ENCODE measurements at places on chromosomes 7 and 10.

DNA sequence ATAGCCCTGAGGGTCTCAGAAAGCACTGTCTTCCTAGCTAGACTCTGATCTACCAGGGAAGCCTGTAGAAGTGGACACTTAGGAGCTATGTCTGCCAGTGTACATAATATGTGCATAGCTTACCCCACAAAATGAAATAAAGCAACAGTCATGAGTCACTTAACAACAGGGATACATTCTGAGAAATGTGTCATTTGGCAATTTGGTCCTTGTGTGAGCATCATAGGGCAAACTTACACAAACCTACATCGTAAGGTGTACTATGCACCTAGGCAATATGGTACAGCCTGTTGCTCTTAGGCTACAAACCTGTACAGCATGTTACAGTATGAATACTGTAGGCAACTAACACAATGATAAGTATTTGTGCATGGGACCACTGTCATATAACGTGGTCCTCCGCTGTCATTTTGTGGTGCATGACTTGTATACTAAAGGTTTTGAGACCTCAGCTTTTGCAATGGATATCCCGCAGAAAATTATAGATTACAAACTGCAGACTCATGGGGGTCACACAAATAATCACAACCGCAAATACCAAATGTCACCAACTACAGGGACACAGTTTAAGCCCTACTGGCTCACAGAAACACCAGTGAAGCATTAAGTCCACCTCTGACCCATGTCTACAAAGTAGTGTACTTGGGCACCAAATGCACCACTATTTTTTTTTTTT is 1.7 kb downstream of the URGCP start:
- DNase-seq = no peak

- DNase-seq = no peak
Observed at GRCh38 chr7:41328544-41328943, 374.3 kb downstream of the INHBA start.

GRCh38 chr10:117903854-117904253 is 142.9 kb downstream of the RAB11FIP2 start:
- DNase-seq = no peak

DNA sequence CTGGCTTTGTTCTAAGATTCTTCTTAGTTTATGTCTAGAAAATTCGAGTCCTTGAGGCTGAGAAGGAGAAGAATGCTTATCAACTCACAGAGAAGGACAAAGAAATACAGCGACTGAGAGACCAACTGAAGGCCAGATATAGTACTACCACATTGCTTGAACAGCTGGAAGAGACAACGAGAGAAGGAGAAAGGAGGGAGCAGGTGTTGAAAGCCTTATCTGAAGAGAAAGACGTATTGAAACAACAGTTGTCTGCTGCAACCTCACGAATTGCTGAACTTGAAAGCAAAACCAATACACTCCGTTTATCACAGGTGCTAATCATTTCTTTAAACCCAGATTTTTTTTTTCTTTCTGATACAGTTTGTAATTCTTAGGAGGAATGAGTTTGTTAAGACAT is 6.7 kb downstream of the CEP55 start:
- no peak for DNase-seq

- DNase-seq = no peak
Observed at GRCh38 chr7:134940729-134941128, 45.6 kb upstream of the AGBL3 start.

DNA sequence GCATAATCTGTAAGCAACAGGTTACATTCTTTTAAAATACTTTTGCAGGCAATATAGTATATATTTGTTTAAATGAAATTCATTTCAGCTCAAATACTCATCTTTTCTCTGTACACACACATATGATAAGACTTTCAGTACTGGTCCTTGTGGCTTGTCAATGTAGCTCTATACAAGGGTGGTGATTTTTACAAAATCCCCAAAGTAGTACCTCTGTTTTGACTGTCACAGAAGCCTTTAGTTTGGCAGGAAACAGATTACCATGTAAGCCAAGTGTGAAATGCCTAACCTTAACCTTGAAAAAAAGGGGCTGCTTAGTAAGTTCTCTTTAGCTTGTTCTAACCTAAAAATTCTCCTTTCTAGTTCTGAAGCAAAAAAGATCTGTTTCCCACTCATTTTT is 87.9 kb downstream of the KCND2 start:
- DNase-seq = no peak

DNA sequence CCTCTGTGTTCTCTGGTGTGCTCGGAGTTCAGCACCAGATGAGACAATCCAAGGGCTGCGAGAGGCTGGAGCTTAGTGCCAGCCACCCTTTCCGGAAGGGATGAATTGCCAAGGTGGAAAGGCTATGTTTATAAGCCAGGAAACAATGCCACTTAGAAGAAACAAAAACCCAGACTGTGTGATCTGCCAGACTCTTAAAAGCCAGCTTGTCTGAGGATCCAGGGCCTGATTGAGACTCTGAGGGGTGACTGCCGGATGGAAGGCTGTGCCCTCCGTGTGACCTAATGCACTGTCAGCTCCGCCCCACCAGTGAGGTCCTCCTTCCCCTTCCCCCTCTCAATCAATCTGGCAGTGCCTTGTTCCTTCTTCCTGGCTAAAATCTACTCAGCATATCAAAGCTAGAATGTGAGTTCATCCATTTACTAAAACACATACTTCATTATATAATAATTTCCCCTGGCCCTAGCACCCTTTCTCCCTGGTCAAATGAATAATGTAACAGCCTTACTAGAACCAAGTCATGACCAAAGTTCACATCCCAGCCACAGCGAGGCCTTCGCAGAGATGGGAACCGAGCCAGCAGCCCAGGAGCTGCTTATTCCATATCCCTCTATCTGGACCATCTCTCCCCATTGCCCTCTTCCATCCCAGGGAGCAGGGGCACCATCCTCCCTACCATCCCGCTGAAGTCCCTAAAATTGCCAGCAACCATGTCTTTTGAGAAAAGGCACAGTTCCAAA is 25.5 kb downstream of the FAM107B start:
- DNase-seq = no peak

DNA sequence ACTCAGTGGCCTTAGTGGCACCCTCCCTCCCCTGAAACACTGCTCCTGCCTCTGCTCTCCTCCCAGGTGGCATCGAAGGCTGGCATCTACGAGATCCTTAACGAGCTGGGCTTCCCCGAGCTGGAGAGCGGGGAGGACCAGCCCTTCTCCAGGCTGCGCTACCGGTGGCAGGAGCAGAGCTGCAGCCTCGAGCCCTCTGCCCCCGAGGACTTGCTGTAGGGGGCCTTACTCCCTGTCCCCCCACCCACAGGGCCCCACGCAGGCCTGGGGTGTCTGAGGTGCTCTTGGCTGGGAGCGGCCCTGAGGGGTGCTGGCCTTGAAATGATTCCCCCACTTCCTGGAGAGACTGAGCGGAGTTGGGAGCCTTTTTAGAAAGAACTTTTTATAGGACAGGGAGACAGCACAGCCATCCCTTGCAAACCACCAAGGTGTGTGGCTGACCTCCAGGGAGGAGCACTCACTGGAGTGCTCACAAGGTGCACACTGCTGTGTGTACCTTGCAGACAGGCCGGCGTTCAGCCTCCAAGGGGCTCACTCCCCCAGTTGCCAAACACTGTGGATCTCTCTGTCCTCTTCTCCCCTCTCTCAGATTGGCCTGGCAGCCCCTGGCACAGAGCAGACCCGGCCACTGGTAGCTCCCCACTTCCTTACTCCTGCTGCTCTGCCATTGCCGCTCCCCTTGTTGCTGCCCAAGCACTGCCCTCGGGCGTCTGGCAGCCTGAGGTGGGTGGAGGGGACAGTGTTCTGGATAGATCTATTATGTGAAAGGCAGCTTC is 35.8 kb downstream of the PRF1 start:
- DNase-seq = no peak

GRCh38 chr7:137681657-137682562 is 164.9 kb downstream of the DGKI start:
- no peak for DNase-seq

- no peak for DNase-seq
Observed at GRCh38 chr10:116251602-116252395, 21.2 kb downstream of the GFRA1 start.

GRCh38 chr10:126242397-126243260 is 145.6 kb downstream of the ADAM12 start:
- DNase-seq = no peak

- no peak for DNase-seq
Observed at GRCh38 chr10:78857193-78857592, 211.6 kb upstream of the ZMIZ1 start.

- DNase-seq = no peak
Observed at GRCh38 chr7:45067582-45067981, 21.2 kb downstream of the NACAD start.

GRCh38 chr10:30096564-30096963 is 37.2 kb upstream of the JCAD start:
- no peak for DNase-seq

DNA sequence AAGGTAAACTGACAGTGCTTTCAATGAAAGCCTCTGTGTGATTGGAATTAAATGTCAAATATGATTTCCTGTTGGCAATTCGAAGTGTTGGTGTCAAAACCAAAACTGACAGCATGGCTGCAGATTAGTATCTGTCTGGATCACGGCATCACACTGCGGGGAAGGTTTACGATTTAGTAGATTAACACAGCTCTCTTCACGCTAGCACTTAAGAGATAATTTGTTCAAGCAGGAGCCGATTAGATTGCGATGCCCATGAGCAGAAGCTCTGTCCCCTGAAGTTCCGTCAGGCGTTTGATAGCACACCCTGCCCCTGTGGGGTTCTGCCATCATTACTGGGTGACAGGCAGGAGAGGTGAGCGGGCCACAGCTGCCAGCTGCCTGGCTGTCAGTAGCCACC is 279.5 kb upstream of the AUTS2 start:
- DNase-seq = no peak

DNA sequence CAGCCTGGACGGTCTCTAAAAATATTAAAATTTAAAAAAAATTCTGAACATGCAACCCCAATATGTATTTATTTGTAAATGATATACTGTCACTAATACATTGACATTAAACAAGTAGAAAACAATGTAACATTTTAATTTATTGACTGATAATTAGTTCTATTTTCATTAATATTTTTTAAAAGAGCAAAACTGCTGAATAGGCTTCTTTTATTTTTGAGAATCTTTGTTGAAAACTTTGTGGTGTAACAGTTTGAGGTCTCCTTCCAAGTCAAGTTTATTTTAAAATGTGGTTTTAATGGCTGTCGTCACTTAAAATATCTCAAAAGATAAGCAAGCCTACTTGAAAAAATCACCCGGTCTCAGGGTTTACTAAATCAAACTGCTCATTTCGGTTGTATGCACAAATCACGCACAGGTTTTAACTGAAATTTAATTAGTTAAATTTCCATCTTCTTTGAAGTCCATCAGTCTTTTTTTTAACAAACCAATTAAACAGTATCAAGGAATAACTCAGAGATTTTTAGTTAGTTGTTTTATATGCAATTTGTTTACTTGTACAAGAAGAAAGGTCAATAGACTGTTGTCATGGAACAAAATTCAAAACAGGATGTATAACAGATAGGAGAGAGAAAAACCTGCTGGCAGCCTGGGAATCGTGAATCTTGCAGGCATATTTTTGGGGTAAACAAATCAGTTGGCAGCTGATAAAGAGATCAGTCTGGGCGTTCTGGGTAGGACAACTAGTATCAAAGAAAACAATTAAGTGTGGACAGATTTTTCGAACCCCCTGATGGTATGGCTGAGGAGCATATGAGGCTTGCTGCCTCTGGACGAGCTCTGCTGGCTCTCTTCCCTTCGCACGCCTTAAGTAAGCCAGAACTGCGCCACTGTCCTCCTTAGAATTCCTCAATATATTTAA is 9.7 kb upstream of the EDRF1 start:
- DNase-seq = no peak

GRCh38 chr7:129091484-129092002 is 36.6 kb upstream of the TNPO3 start:
- DNase-seq = peak; percentile 83

- no peak for DNase-seq
Observed at GRCh38 chr10:38127812-38128211, 33.7 kb downstream of the ZNF37A start.

GRCh38 chr7:148116195-148116594 is 474.4 kb upstream of the C7orf33 start:
- no peak for DNase-seq

All from activated T-cell treated with anti-CD3 and anti-CD28 coated beads for 24 hours (primary cell).